ENCODE measurements at places on chromosomes 13 and 19. TPM values are rescaled to one million over a fixed set of nuclear protein-coding genes. Genes with fewer than 3 reads are reported as not detected.

DNA sequence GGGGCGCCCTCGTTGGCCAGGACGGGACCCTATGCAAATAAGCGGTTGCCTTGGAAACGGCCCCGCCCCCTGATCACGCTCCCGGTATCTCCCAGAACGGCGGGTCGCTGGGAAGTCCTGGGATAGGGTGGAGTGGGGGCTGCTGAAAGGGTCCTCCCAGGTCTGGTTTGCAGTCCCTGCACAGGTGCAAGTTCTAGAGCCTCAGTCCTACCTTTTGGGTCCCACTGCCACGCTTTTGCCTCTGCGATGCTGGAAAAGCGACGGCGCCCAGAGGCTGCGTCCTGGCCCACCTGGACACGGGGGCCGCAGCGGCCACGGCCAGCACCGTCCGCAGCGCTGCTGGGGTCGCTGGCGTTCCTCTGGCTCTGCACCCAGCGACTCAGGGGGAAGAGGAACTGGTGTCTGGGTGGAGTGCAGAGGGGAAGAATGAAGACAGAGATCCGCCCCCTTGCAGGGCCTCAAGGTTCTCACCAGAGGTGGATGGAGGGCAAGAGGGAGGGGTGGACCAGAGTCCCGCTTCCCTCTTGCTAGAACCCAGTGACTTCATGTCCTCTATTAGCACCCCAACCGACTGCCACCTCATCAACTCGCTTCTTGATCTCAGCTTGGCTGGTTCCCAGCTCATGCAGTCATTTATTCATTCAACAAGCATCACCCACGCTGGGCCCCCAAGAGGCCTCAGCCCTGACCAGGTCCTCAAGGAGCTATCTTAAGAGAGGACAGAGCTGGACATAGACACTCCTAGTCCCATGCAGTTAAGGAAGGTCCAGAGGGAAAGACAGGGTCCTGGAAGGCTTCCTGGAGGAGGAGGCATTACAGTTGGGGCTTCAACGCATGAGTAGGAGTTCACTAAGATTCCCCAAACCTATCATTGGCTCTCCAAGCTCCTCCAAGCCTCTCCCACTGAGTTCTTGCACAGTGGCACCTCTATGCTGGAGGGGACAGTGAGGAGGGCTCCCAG lies at the start of gene LRRC25:
Gene LRRC25, minus strand, starts transcription at position 381 of the 961 bp plus-strand sequence. CDS start 659 bp downstream, outside the sequence.
- no peak for DNase-seq

GRCh38 chr19:17128403-17128802 lies 52.8 kb downstream of the MYO9B start:
- no peak for DNase-seq

GRCh38 chr19:10430505-10431253 lies 10.3 kb downstream of the PDE4A start:
- no peak for DNase-seq

GRCh38 chr19:5316138-5316537 lies 24.5 kb downstream of the PTPRS start:
- DNase-seq: no peak

The THSD1 gene
- 0.64 TPM for total RNA-seq

The ZNF121 gene
- total RNA-seq: 60.0 TPM

GRCh38 chr19:28521614-28522544 lies 691.1 kb downstream of the UQCRFS1 start:
- no peak for DNase-seq

The FUT1 gene
- 15.0 TPM for total RNA-seq

The CYP2F1 gene
- total RNA-seq: not detected

The PNMA8A gene
- total RNA-seq: 21.9 TPM

DNA sequence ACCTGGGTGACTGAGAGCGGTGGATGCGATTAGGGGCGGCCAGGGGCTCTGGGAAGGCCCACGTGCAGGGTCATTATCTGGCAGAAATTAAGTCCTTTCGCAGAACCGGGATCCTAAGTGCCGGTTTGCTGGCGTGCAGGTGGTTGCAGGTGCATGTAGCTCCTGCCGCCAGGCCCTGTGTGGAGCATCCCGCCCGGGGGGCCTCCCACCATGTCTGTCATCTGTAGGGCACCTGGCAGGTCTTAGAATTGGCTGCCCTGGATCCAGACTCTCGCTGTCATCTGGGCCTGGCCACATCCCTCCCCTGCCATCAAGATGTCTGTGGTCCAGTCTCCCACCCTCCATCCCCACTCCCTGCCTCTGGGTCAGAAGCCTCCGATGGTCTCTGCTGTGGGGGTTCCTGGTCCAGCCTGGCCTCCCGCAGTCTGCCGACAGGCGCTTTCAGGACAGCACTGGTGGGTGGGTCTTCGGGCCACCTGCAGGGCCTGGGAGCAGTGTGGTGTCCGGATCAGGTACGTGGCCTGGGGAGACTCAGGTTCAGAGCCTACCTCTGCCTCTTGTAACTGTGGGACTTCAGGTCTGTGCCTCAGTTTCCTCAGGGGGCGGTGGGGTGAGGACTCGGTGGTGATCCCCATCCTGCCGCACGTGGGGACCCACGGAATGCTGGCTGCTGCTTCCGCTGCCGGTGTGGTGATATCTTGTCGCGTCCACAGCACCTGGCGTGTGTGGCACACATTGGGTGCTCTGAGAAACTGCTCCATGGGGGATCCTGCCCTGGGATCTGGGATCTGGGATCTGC lies 5.4 kb downstream of the GNA11 start:
- no peak for DNase-seq

The ZNF729 gene
- total RNA-seq: not detected
